ENCODE measurements at places on chromosomes 7 and 10. TPM values are rescaled to one million over a fixed set of nuclear protein-coding genes. Genes with fewer than 3 reads are reported as not detected.
A peak's percentile ranks its signal among the peaks of the same experiment; 100 is the strongest.

GRCh38 chr10:6013413-6014192, 36.3 kb upstream of the IL15RA start:
- DNase-seq: no peak

DNA sequence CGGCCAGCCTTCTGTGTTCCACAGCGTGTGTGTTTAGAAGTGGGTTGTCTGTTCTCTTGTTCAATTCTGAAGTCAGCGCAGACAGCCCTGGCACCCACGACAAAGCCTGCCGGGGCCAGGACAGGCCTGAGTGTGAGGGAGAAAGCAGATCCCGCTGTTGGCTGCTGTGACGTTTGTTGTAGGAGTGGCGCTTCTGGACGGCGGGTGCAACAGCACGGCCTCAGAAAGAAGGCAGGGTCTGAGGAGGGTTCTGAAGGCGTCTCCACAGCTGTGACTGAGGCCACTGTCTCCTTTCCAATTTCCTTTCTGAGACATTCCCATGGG, 76.2 kb downstream of the VIPR2 start:
- DNase-seq: peak; percentile 88

GRCh38 chr7:155289107-155289506, 8.6 kb upstream of the INSIG1 start:
- DNase-seq: no peak

ANKRD1 gene
- 0.30 TPM for total RNA-seq

- peak; percentile 42 for DNase-seq
These were observed 97.0 kb downstream of the CTBP2 start for GRCh38 chr10:125063256-125063925.

DNA sequence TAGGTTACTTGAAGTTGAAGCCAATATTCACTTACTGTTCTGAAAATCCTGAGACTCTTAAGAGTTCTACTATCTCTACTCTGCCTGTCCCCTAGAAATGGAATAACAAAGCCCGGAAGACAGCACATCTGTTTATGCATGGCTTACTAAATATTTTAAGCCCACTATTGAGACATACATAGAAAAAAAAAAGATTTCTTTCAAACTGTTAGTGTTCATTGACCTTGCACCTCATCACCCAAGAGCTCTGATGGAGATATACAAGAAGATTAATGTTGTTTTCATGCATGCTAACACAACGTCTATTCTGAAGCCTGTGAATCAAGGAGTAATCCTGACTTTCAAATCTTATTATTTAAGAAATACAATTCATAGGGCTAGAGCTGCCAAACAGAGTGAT, 859.3 kb upstream of the C7orf33 start:
- DNase-seq: no peak

TAS2R16 gene
- not detected for total RNA-seq

GRCh38 chr10:112497347-112497950, 50.4 kb downstream of the VTI1A start:
- DNase-seq: no peak

GRCh38 chr7:18003286-18003994, 24.2 kb downstream of the PRPS1L1 start:
- no peak for DNase-seq

- no peak for DNase-seq
These were observed 138.5 kb downstream of the NPY start for GRCh38 chr7:24422441-24423010.

FAM3C gene
- 68.4 TPM for total RNA-seq

DNA sequence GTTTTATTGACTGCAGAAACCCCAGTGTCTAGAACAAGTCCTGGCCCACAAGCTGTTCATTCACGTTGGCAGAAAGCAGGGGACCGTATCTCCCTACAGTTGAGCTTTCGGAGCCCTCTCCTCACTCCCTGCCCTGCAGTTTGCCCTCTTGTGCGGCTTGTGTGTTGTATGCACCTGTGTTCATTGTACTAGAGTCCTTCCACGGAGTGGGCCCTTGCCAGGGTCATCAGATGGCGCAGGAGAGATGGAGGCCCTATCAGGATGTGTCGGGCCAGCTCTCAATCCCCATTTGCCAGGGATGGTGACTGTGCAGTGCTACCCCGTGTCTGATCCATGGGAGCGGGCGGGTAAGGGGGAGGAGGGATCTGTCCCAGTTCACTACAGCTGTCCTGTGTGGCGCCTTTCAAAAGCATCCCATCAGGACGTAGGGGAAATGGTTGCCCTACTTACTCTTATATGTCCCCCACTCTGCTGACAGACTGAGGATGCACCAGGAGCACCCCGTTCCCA, 77.4 kb upstream of the PRR15 start:
- no peak for DNase-seq

GRCh38 chr7:128911423-128912031, 1.0 kb upstream of the KCP start:
- peak; percentile 76 for DNase-seq

GRCh38 chr7:2956076-2956475, 87.6 kb downstream of the CARD11 start:
- no peak for DNase-seq

GRCh38 chr7:1386623-1387220, 72.5 kb downstream of the MICALL2 start:
- DNase-seq: no peak

GRCh38 chr10:80924063-80924952, 386.6 kb downstream of the SH2D4B start:
- no peak for DNase-seq

CDC14C gene
- not detected for total RNA-seq

GRCh38 chr7:157466867-157467261, 130.1 kb downstream of the DNAJB6 start:
- DNase-seq: no peak

ZNF273 gene
- 4.7 TPM for total RNA-seq

TMEM273 gene
- 20.0 TPM for total RNA-seq

DNA sequence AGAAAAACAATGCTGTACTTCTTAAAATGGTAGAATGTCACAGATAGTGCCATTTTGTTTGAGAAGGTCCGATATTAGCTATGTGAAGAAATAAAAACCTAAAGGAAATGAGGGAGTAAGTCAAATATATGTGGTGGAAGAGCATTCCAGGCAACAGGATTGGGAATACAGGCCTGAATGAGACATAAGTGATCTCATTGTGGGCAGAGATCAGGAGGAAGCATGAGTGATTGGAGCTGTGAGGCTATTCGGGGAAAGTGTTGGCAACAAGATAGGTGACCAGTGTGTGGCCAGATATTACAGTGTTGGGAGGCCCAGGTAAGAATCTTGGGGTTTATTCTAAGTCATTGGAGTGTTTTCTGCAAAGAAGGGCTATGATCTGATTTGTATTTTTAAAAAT, 41.3 kb upstream of the AGMO start:
- DNase-seq: no peak

SH3PXD2A gene
- total RNA-seq: 69.1 TPM

CCL26 gene
- 1.9 TPM for total RNA-seq

KNDC1 gene
- 0.13 TPM for total RNA-seq

- DNase-seq: no peak
These were observed 447.2 kb downstream of the INHBA start for GRCh38 chr7:41255716-41256115.

GRCh38 chr7:121591926-121592325, 195.8 kb upstream of the FAM3C start:
- DNase-seq: no peak

- DNase-seq: peak; percentile 46
These were observed 16.9 kb downstream of the TCAF1 start for GRCh38 chr7:143884969-143885559.

DNA sequence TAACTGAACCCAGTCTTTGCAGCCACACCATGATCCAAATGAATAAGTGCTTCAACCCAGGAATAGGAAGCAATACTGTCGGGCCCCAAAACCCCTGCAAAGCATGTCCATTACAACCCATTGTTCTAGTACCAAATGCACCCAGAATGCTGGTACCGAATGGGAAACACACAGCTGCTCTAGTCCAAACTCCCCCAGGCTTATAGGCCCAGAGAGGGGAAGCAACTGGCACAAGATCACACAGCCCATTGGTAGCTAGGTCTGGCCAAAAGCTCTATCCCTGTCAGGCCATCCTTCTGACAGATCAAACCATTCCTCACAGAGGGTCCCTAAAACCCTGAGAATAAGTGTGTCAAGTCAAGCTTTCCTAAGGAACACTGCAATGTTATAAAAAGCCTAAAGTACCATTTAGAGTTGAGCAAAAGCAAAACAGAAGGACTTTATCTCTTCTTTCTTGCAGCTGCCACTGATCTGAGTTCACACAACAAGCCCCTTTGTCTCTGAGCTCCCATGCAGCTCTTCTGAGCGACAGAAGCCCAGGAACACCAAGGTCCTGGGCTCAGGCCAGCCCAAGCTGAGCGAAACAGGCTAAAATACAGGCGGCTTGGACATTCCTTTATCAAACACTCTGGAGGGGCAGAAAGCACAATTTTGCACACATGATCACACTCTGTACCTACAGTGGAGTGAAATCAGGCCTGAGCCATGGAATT, 116.7 kb downstream of the SGMS1 start:
- DNase-seq: no peak

DNA sequence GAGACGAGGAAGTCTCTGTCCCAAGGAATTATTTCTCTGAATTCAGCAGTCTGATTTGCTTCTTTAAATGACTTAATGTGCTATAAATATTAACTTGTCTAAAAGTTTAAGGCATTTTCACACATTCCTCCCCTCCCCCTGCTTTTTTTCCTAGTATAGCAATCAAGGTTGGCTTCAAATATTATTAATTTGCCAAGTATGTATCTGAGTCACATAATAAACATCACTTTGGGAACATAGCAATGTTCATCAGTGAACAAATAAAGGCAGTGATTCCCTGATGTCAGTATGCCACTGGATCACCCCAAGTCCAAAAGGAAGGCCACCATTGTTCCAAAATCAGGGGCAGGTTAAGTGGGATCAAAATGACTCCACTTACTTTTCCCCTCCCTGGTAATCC, 40.5 kb downstream of the PDE6C start:
- DNase-seq: no peak

DNA sequence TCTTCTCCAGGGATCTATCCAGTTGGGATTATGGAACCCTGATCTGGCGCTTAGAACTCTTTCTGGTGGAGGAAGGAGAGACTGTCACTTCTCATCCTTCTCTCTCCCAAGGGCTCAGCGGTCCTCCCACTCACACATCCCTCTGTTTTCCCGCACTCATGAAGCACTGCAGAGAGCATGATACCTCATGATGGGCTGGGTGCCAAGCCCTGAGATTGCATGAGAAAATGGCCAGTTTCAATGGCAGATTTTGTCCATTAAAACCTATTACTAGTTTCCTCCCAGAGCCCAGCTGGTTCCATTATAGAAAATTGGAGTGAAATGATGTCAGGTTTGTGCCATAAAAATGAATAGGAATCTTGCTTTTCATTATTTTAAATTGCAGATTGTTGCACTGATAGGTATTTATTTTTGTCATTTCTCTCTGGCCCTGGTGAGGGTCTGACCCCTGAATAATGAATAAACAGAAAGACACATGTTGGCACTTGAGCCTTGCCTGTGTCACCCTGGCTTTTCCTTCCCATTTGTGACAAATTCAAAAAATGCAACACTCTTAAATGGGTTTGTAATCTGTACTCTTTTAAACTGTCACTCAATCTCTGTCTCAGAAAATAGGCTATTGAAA, 1151.1 kb downstream of the TYW1 start:
- no peak for DNase-seq

GRCh38 chr7:30468791-30469190, 9.8 kb downstream of the NOD1 start:
- DNase-seq: no peak

DNA sequence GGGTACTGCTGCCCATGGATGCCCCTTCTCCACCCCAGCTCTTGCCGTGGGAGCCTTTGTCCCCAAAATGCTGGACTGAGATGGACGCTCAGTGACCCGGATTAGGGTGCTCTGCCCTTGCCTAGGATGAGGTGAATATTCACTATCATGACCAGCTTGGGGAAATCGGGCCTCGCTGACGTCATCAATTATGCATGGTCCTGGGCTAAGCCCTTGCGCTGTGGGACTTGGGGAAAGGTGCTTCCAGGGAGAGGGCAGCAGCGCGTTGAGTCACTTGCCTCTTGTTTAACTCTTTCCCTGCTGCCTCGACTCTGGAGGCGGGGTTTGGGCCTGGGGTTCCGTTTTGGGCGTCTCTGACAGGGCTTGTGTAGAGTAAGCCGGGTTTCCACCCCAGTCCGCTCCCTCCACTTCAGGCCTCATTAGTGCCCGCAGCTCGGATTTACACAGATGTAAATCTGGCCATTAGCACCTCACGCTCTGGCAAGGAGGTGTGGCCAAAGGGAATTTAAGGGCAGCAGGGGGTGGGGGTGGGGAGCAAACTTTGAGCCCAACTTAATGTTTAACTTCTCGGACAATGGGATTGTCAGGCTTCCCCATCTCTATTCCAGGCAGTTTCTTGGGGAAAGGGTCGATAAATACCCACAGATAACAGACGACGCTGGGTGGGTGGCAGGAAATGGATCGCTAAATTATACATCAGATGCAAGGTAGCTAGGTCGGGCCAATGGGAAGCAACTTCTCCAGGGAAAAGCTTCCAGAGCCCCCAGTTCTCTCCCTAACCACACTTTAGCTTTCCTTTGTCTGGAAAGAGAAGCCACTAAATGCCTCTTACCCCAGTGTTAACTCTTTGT, 51.3 kb upstream of the TCF7L2 start:
- peak; percentile 44 for DNase-seq

- DNase-seq: no peak
These were observed 93.6 kb downstream of the GPR37 start for GRCh38 chr7:124672011-124672410.

DNA sequence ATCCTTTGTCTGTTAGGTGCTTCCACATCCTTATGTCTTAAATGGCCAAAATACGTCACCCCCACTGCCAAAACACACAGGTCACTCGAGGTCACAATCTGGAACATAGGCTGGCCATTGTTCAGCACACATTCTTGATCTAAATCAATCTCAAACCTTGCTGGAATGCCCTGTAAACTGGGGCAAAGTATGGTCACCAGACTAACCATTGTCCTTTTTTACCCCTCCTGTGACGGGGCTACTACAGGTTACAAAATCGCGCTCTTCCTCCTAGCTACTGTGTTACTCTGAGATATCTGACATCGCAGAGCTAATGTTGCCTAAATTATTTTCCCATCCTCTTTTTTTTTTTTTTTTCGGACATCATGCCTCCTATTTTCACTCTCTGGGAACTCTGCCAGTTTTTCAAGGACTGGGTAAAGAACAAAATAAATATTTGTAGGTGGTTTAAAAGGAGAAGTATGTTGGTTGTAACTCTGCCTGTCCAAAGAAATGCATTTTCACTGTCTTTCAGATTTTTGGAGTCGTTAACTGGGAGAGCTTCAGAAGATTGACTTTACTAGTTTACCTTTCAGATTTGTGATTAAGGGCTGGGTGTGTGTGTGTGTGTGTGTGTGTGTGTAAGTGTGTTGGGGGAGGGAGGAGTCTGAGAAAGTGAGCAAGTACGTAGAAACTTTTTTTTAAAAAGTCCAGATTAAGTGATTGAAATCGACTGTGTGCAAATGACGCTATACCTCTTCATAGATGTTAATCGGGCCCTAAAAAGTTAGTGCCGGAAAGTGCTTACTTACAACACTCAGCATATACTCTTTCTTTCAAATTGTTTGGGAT, 942 bp upstream of the KIAA1217 start:
- DNase-seq: no peak
